Mesothelial cell of epicardium (in vitro differentiated cells): ENCODE measurements at places on chromosomes 5 and 9.

GRCh38 chr9:128435611-128436010 lies 15.0 kb downstream of the CERCAM start:
- no peak overlapping the region for H3K27ac ChIP-seq
- H3K36me3 ChIP-seq, result peaks cover 12% of the 10 kb centered on the region
- H3K27me3 ChIP-seq, result no peaks in the 10 kb centered on the region
- H3K4me1 ChIP-seq, result no peaks in the 10 kb centered on the region
- DNase-seq, result no peak
- H3K4me3 ChIP-seq, result no peak overlapping the region

- H3K36me3 ChIP-seq, result no peaks in the 10 kb centered on the region
- H3K4me3 ChIP-seq, result no peak overlapping the region
- H3K4me1 ChIP-seq, result no peaks in the 10 kb centered on the region
- no peak overlapping the region for H3K27ac ChIP-seq
Observed at GRCh38 chr5:62134811-62135210, 171.2 kb upstream of the KIF2A start.

GRCh38 chr5:82393951-82394350 lies 115.8 kb upstream of the RPS23 start:
- no peaks in the 10 kb centered on the region for H3K36me3 ChIP-seq
- peak overlapping the region; percentile 26 for H3K27ac ChIP-seq
- H3K27me3 ChIP-seq, result no peaks in the 10 kb centered on the region
- no peak overlapping the region for H3K4me3 ChIP-seq
- H3K4me1 ChIP-seq, result peaks cover 49% of the 10 kb centered on the region

- no peak overlapping the region for H3K27ac ChIP-seq
- H3K36me3 ChIP-seq, result peaks cover 3% of the 10 kb centered on the region
- no peak for DNase-seq
- H3K4me3 ChIP-seq, result no peak overlapping the region
Observed at GRCh38 chr5:68110264-68110663, 105.3 kb upstream of the PIK3R1 start.

DNA sequence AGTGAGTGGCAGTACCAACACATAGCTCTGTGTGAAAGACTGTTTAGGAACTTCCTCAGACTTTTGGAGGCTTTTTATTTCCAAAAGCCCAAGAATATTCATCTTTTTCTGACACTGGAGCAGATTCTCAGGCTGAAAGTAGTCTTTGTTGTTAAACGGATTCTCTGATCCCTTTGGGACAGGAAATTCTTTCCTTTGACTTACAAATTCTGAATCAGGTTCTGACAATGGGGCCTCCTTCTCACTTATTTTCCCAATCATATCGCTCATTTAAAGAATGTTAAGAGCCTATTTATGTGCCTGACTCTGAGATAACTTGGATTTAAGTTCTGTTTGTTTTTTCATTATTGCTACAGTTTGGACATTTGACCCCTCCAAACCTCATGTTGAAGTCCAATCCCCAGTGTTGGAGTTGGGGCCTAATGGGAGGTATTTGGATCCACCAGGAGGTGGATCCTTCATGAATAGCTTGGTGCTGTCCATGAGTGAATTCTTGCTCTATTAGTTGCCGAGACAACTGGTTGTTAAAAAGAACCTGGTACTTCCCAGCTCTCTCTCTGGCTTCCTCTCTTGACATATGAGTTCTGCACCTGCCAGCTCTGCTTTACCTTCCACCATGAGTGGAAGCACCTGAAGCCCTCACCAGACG lies 4.1 kb upstream of the ADGRV1 start:
- no peaks in the 10 kb centered on the region for H3K36me3 ChIP-seq
- H3K27me3 ChIP-seq, result peaks cover 76% of the 10 kb centered on the region
- no peak for DNase-seq
- no peak overlapping the region for H3K4me3 ChIP-seq
- peaks cover 13% of the 10 kb centered on the region for H3K4me1 ChIP-seq
- H3K27ac ChIP-seq, result no peak overlapping the region

DNA sequence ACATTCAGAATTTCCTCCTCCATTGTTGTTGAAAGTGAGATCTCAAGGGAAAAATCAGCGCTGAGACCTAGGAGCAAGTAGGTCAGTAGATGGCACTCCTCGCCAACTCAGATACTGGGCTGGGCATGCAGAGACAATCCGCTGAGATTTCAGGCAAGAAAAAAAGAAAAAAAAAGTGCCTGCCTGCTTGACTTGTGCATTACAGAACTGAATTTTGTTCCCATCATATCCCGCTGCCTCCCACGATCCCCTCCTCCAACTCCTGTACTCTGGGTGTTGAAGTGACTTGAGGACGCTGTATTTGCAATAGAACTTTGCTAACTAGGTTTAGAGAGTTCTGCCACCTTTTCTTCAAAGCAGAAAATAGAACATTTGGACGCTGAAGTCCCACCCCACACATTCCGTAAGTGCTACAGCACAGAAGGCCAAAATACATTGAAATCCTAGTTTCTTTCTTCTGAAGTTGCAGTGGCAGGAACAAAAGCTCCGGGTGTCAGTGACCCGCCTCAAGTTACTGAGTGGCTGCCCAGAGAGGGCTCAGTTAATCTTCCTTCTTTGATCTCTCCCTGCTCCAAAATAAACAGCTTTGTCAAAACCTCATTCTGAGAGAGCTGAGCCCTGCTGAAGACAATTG lies 265.8 kb downstream of the MLLT3 start:
- DNase-seq, result peak; percentile 30
- peak overlapping the region; percentile 97 for H3K27ac ChIP-seq
- peaks cover 68% of the 10 kb centered on the region for H3K4me1 ChIP-seq

DNA sequence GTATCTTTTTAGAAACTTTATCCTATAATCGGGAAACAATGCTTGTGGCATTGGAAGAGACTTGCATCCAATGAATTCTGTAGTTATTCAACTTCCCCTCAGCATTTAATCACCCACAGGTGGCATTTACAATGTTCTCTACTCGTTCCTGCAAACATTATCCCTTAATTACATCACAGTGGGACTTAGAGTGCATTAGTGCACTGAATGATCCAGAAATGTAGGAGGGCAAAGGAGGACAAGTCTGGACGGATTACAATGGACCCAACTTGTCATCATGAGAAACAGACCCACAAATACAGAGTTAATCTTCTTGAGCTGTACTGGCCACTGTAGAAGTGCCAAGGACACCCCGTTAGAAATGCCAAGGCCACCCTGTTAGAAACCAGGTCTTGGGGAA lies 129.1 kb downstream of the DOCK8 start:
- H3K36me3 ChIP-seq, result no peaks in the 10 kb centered on the region
- no peak for DNase-seq
- no peak overlapping the region for H3K27ac ChIP-seq
- peaks cover 1% of the 10 kb centered on the region for H3K27me3 ChIP-seq

GRCh38 chr9:106816524-106816923 lies 46.4 kb upstream of the ZNF462 start:
- H3K27ac ChIP-seq, result no peak overlapping the region
- no peak for DNase-seq

- H3K27ac ChIP-seq, result no peak overlapping the region
- H3K27me3 ChIP-seq, result no peaks in the 10 kb centered on the region
- no peak for DNase-seq
- peaks cover 34% of the 10 kb centered on the region for H3K36me3 ChIP-seq
Observed at GRCh38 chr5:138515556-138516245, 27.3 kb downstream of the ETF1 start.

DNA sequence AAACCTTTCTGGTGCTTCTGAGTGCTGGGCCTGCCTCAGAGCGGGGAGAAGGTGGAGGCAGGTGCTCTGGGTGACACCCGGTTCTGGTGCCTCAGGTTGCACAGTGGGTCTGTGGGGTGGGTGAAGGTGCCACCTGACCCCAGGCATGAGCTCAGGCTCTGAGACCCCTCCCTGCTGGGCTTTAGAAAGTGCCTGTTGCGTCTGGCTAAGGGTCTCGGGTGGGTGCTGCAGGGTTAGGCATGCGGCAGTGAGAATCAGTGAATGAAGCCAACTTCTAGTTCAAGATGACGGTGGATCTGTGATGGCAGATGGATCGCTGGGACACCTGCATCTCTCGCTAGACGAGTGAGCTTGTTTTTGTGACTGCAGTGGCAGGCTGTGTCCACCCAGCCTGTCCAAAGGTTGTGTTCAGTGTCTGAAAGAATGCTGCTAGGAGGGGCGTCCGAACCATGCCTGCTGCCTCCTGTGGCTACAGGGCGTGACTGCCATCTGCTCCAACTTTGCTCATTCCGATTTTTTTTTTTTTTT lies 5.0 kb downstream of the SQSTM1 start:
- no peak overlapping the region for H3K4me3 ChIP-seq
- H3K4me1 ChIP-seq, result peaks cover 16% of the 10 kb centered on the region
- peaks cover 48% of the 10 kb centered on the region for H3K36me3 ChIP-seq
- DNase-seq, result no peak

GRCh38 chr5:10757922-10758555 lies 3.0 kb downstream of the DAP start:
- no peak for DNase-seq
- H3K4me3 ChIP-seq, result no peak overlapping the region
- peaks cover 18% of the 10 kb centered on the region for H3K36me3 ChIP-seq
- no peaks in the 10 kb centered on the region for H3K27me3 ChIP-seq
- H3K27ac ChIP-seq, result peak overlapping the region; percentile 19
- peaks cover 61% of the 10 kb centered on the region for H3K4me1 ChIP-seq

DNA sequence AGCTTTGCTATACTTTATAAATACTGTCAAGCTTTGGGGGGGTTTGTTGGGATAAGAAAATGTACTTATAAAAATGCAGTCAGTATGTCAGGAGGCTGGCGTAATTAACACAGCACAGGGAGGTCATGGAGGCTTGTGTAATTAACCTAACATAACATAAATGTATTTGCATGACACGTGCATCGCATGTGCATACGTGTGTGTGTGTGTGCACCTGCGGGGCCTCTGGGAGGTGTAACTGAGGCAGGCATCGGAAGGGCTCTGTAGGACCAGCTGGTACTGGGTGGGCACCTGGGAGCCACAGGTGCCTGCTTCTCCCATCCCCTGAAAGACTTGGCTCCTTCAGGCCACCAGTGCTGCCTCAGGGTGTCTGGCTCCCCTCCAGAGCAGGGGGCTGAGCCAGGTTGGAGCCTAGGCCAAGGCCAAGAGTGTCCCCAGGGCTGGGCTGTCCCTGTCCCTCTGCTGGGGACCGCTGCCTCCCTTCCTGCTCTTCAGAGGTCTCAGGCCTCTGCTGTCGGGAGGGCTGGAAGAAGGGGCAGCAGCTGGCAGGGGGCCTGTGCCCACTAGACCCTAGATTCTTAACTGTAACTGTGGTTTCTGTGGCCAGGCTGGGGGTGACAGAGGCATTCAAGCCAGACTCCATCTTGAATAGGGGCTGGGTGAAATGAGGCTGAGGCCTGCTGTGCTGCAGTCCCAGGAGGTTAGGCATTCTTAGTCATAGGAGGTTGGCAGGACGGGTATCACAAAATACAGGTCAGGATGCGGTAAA lies 9.0 kb downstream of the FCN2 start:
- no peak overlapping the region for H3K27ac ChIP-seq
- no peaks in the 10 kb centered on the region for H3K36me3 ChIP-seq
- no peak for DNase-seq
- no peak overlapping the region for H3K4me3 ChIP-seq
- peaks cover 5% of the 10 kb centered on the region for H3K4me1 ChIP-seq

DNA sequence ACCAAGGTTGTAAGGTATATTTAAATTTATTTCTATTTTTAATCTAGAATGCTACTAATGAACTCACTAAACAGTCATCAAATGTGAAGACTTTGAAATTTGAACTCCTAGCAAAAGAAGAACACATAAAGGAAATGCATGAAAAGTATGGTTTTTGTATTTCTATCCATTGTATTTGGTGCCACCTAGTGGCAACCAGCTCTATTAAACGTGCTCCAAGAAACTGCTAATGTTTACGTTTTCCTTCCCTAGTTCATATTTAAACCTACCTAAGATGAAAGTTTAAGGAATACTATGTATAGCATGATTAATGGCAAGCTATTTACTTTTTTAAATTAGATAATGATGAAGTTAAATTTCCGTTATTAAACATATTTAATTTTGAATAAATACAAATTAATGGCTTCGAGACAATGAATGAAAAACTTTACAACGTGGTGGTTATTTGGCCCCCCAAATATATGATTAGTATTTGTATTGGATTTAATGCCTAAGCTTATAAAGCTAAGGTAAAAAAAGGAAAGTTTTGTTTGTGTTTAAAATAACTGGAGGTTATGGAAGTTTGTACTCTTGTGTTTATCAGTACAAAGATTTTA lies 115.9 kb upstream of the SH3GL2 start:
- no peaks in the 10 kb centered on the region for H3K4me1 ChIP-seq
- H3K27ac ChIP-seq, result no peak overlapping the region
- no peak overlapping the region for H3K4me3 ChIP-seq
- H3K36me3 ChIP-seq, result no peaks in the 10 kb centered on the region
- H3K27me3 ChIP-seq, result no peaks in the 10 kb centered on the region
- DNase-seq, result peak; percentile 47

DNA sequence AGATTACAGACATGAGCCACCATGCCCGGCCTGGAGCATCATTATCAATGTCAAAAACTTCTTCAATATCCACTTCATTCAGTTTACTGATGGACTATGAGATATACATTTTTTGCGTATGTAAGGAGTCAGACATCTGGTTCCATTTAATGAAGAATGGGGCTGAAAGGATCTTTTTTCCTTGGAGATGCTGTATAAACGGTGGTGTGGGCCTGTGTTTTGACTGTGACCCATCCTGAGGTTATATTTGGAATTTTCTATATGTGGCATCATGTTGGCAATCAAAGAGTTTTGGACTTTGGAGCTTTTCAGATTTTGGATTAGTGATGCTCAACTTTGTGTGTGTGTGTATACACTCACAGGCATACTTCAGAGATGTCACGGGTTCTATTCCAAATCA lies 85.7 kb upstream of the FBXL17 start:
- H3K27ac ChIP-seq, result no peak overlapping the region
- no peaks in the 10 kb centered on the region for H3K36me3 ChIP-seq
- no peak overlapping the region for H3K4me3 ChIP-seq
- no peak for DNase-seq
- H3K27me3 ChIP-seq, result peaks cover 21% of the 10 kb centered on the region
